Thymus (tissue), 14 donors: ENCODE measurements at places on chromosomes 3 and 15. TPM values are rescaled to one million over a fixed set of nuclear protein-coding genes. Genes with fewer than 3 reads are reported as not detected.

The PDE8A gene
- total RNA-seq: 8.5 TPM

The CRABP1 gene
- total RNA-seq: 1.8 TPM

The ANKUB1 gene
- not detected for total RNA-seq

The NR2E3 gene
- total RNA-seq: 0.05 TPM

The PRR23C gene
- total RNA-seq: not detected

The CFAP100 gene
- total RNA-seq: not detected

The TMED3 gene
- total RNA-seq: 45.3 TPM

DNA sequence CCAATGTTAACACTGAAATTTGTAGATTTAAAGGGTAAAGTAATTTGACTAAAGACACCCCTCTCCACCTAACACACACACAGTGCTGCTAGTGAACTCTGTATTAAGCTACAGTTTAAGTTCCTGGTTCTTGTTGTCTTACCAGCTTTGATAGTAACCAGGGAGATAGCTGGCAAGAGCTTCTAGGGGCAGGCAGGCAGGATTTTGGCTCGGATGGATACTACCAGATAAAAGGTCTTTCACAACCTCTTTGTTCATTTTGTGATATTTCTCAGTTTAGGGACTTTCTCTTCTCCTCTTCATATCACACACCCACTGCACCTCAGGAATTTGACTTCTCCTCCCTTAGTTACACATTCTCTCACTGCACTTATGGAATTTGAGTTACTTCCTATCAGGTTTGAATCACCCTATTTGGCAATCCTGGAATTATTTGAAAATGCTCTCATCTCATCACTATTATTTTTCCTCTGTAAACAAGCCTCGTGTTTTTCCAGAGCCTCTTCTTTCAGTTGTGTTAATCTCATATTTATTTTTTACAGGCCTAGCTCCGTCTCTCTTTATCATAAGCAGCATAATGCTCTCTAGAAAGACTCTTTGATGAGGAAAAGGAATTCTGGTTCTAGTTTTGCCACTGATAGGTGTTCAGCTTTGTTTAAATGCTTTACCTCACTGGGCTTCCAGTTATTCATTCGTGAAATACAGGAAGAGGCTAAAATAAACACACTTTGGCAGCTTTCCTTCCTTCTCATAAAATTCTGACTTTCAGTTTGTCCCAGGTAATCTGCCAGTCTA, 23.0 kb upstream of the CLDN1 start:
- no peak for DNase-seq
- no peak overlapping the region for H3K27ac ChIP-seq

DNA sequence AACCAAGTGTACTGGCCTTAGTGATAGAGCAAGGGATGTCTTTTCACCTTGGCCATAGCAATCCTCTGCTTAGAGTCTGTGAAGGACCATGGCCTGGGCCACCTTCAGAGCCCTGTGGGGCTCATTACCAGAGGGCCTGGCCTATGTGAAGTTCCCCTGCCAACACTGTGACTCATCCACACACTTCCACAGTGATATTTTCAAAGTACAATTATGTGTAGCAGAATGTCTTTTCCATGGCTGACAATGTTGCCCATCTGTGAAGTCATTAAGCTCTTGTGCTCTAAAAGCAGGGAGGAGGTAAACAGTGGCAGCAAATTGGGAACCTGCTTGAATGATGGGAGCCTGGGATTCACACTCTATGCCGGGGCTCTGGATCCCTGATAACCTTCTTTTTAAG, 12.2 kb upstream of the CACNA1D start:
- no peaks in the 10 kb centered on the region for H3K4me1 ChIP-seq
- no peak overlapping the region for H3K27ac ChIP-seq
- DNase-seq: no peak
- no peaks in the 10 kb centered on the region for H3K36me3 ChIP-seq

GRCh38 chr15:101066501-101067408, 147.6 kb downstream of the LRRK1 start:
- no peak for DNase-seq
- H3K4me1 ChIP-seq: peaks cover 4% of the 10 kb centered on the region
- H3K36me3 ChIP-seq: no peaks in the 10 kb centered on the region
- no peak overlapping the region for H3K27ac ChIP-seq
- no peaks in the 10 kb centered on the region for H3K27me3 ChIP-seq

- H3K4me1 ChIP-seq: no peaks in the 10 kb centered on the region
- H3K27me3 ChIP-seq: no peaks in the 10 kb centered on the region
- H3K4me3 ChIP-seq: no peak overlapping the region
- no peaks in the 10 kb centered on the region for H3K36me3 ChIP-seq
These were observed 311.5 kb downstream of the CACNA2D3 start for GRCh38 chr3:54433846-54434245.

DNA sequence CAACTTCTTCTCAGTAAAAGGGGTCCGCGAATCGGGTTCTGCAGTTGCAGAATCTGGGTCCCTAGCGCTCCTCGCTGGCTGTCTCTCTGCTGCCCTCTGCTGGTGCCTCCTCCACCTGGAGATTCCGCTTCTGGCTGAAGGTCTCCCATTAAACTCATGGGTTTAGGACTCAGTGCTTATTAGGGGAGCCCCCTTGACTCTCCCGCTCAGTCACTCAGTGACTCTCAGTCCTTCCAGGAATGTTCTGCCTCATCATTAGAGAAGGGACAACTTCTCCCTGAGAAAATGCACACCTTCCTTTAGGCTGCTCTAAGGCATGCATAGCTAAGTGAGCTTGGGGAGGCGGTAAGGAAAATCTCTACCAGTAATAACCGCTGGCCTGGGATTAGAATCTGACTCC, 7.1 kb downstream of the CPN2 start:
- no peak overlapping the region for H3K27ac ChIP-seq
- peaks cover 29% of the 10 kb centered on the region for H3K27me3 ChIP-seq
- no peaks in the 10 kb centered on the region for H3K4me1 ChIP-seq
- no peak overlapping the region for H3K4me3 ChIP-seq

DNA sequence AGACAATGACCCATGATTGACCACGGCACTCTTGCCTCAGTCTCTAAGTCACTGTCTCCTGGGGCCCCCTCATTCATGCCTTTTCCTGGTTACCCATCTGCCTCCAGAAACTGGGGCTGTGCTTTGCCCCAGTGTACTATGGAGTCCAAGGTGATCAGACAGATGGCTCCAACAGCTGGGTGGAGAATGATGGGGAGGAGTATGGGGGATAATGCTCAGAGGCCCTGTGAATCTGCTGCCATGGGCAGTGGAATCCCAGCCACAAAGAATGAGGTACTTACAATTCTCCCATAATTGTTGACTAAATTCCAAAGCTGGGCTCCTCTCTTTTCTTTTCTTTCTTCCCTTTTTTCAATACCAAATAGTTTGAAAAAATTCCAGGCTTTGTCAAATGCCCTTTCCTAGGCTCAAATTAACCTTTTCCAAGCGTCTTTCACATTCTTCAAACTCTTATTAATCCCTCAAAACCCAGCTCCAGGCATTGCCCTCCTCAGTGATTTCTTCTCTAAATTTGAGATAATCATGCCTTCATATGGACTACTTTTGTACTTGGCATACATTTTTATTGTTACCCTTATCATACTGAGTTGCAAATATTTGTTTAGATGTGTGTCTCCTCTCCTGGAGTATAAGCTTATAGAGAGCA, 148.5 kb upstream of the ICE2 start:
- no peaks in the 10 kb centered on the region for H3K36me3 ChIP-seq
- no peaks in the 10 kb centered on the region for H3K4me1 ChIP-seq

DNA sequence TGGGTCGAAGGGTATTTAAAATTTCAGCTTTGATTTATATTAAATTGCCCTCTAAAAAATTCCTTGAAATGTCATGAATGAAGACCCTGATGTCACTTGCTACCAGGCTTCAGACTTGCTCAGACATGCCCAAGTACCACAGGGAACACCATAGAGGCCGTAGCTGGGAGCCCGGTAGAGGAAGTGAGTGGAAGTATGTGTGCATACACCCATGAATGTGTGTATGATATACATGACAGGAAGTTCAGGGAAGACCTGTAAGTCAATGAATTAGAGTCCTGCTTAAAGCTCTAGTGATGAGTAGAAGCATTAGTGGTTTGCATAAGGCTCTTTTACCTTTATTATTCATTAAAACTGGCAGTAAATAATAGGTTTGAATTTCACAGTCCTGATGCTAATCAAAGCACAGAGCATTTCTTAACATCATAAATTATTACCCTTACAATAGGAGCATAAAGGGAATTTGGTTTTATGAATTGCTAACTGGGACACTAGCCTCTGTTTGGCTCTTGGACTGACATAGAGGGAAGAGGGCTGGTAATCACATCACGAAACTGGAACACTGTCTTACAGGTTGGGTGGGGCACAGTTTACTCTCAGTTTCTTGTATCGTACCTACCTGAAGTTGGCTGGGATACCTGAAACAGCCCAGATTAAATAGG, 144.4 kb downstream of the CHST2 start:
- H3K4me1 ChIP-seq: peaks cover 3% of the 10 kb centered on the region
- no peak for DNase-seq
- H3K27ac ChIP-seq: no peak overlapping the region
- no peaks in the 10 kb centered on the region for H3K27me3 ChIP-seq
- H3K4me3 ChIP-seq: no peak overlapping the region
- no peaks in the 10 kb centered on the region for H3K36me3 ChIP-seq

DNA sequence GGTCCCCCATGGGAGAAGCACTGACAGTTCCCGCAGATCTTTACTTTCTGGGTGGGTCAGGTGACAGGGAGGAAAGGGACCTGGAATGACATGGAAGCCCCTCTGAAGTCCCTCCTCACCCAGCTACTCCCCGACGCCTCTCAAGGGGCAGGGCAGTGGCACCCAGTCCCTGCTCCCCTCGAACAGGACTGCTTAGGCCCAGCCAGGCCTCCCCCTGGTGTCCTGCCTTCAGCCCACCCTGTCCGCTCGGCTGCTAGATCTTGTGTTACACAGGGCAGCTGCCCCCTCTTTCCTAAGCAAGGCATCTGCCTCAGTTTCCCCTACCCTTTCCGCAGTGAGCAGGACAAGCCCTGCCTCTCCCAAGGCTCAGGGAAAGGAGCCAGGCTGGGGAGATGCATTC, 226.5 kb downstream of the XXYLT1 start:
- H3K4me3 ChIP-seq: no peak overlapping the region
- H3K27me3 ChIP-seq: no peaks in the 10 kb centered on the region
- no peak for DNase-seq
- H3K4me1 ChIP-seq: peaks cover 24% of the 10 kb centered on the region

GRCh38 chr15:76994971-76995945, at the start of gene PSTPIP1:
TSS of gene PSTPIP1 (plus strand) at chr15:76995126. CDS start at chr15:76995574, 448 bp downstream.
- H3K4me1 ChIP-seq: peaks cover 18% of the 10 kb centered on the region
- H3K36me3 ChIP-seq: no peaks in the 10 kb centered on the region
- H3K27ac ChIP-seq: peak within 1 kb of the TSS; percentile 91
- no peaks in the 10 kb centered on the region for H3K27me3 ChIP-seq

- H3K27ac ChIP-seq: no peak overlapping the region
- DNase-seq: no peak
- H3K36me3 ChIP-seq: no peaks in the 10 kb centered on the region
These were observed 19.1 kb upstream of the TPM1 start for GRCh38 chr15:63023351-63023945.

DNA sequence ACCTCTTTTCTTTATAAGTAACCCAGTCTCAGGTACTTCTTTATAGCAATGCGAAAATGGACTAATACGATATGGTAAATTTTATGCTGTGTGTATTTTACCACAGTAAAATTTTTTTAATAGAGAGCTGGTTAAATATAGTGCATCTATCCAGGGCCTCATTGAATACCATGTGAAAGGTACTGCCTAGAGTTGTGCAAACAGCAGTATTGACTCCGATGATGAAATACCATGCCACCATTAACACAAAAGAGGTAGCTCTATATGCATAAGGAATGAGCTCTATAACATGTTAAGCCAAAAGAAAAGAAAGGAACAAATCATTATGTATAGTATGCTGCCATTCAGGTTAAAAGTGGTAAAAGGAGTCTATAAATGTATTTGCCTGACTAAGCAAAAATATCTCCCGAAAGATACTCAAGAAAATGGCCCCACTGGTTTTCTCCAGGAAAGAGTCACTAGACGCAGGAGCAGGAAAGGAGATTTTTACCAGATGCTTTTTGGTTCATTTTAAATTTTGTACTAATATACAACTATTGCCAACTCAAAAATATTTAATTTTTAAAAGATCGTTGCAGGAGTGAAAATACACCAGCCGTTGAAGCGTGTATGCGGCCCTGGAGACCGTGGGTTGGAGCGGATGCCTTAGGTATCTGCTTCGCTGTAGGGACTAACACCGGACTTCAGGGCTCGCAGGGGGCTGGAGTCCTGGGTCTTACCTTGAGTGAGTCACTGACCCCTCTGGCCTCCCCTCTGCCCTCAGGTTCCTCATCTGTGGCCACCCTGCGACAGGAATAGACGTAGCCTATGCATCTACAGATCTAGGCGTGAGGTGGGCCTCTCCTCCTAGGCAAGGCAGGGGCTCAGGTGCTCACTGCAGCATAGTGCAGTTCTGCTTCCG, 120.1 kb downstream of the CHSY1 start:
- H3K4me1 ChIP-seq: peaks cover 19% of the 10 kb centered on the region
- no peak for DNase-seq
- H3K27ac ChIP-seq: no peak overlapping the region
- H3K4me3 ChIP-seq: no peak overlapping the region
- H3K36me3 ChIP-seq: no peaks in the 10 kb centered on the region

DNA sequence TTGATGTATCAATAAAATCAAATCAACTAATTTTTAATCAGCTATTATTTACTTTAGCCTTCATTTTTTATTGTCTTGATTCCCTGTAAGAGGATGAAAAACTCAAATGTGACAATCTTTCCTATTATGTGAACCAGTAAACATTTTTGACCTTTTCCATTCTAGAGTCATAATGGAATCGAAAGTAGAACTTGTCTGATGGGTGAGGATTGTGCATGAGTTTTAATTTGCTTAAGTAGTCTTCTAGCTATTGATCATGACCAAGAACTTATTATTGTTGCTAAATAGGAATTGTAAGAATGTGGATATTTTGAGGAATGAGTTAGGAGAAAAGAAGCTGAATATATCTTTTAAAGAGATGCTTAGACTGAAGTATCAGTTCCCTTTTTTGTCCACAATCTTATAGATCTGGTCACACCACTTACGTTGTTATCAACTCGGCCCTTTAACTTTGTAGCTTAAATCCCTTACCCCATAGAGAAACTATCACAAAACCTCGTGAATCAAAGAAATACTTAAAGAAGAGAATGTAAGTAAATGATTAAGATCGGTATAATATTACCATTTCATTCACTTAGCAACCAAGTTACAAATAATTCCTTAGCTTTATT, 147.3 kb downstream of the TP63 start:
- DNase-seq: no peak
- H3K4me3 ChIP-seq: no peak overlapping the region
- H3K4me1 ChIP-seq: no peaks in the 10 kb centered on the region

DNA sequence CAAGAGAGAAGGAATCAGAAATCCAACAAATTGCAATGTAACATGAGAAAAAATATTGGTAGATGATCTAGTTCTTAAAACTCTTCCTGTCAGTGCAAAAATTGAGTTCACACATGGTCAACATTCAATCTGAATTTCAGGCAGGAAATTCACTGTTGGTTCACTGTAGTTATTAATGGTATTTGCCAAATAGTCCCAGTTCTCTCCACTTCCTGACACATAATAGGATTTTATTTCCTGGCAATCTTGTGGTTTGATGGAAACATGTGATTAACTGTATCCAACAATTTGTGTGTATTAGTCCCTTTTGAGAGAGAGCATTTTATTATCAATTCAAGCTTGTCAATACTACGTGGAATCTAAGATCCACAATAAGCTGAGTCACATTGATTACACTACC, 1103.1 kb downstream of the ROBO2 start:
- H3K27ac ChIP-seq: no peak overlapping the region
- H3K36me3 ChIP-seq: no peaks in the 10 kb centered on the region
- no peak for DNase-seq
- no peaks in the 10 kb centered on the region for H3K4me1 ChIP-seq
- no peaks in the 10 kb centered on the region for H3K27me3 ChIP-seq
- H3K4me3 ChIP-seq: no peak overlapping the region

GRCh38 chr3:13343601-13344000, 76.5 kb downstream of the NUP210 start:
- peaks cover 59% of the 10 kb centered on the region for H3K4me1 ChIP-seq
- DNase-seq: peak; percentile 56
- peaks cover 86% of the 10 kb centered on the region for H3K36me3 ChIP-seq
- no peak overlapping the region for H3K4me3 ChIP-seq
